ENCODE measurements at places on chromosomes 2 and 18.

GRCh38 chr2:60495041-60495625 lies 58.3 kb downstream of the BCL11A start:
- DNase-seq = no peak

DNA sequence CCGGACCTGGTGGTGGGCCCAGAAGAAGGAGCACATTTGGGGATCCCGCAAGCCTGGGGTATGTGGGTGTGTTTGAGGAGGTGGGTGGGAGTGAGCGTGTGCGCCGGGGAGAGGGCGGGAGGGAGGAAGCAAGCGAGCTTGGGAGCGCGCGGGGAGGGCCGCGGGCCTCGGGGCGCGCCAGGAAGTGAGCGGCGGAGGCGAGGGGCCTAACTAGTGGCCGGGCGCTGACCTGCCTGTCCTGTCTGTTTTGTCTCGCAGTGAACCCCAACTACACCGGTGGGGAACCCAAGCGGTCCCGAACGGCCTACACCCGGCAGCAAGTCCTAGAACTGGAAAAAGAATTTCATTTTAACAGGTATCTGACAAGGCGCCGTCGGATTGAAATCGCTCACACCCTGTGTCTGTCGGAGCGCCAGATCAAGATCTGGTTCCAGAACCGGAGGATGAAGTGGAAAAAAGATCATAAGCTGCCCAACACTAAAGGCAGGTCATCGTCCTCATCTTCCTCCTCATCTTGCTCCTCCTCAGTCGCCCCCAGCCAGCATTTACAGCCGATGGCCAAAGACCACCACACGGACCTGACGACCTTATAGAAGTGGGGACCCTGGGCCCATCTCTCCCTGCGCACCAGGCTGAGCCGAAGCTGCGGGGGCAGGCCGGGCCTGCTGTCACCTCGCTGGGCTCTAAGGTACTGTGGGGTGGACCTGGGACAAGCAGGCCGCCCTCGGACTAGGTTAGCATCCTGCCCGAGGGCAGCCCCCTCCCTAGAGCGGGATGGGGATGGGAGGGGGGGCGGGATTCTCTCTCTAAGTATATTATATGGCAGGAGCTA lies 1.2 kb downstream of the HOXD4 start:
- no peak for DNase-seq

DNA sequence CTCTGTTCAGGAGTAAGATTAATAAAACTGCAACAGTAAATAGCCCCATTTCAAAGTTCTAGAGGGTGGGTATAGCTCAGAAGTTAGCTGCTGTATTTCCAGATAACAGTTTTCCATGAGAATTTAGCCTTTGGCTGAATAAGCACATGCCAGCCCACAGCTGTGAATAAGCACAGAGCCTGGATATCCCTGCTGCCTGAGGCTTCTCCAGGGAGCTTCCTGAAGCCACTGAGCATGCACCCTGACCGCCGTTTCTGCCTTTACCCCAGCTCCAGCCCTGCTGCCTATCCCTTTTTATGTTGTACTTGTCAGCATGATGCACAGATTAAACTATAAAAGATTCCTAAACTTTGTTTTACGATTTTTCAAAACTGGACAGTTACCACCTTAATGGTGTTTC lies 85.3 kb downstream of the FEZ2 start:
- no peak for DNase-seq

DNA sequence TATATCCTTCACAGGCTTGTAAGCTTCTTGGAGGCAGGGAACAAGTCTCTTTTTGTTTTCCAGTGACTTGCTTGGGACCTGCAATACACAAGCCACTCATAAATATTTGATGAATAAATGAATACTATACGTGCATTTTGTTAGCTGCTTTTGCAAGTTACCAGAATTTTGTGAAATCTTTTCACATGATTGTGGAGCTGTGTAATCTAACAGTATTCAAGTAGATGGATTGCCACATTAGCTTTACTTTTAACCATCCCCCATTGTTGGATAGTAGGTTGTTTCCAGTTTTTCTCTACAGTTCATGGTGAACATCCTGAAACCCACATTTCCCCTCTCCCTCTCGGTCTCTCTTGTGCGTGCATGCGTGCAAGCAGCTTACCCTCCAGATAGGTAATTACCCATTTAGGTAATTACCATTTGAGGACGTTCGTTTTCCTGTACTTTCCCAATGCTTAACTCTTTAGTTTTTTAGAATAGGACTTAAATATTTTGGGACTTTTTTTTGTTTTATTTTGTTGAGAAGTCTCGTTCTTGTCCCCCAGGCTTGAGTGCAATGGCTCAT lies 12.5 kb downstream of the ZNF407 start:
- no peak for DNase-seq

GRCh38 chr18:79394534-79395307 lies 1.0 kb upstream of the NFATC1 start:
- DNase-seq = no peak

GRCh38 chr2:84319581-84319980 lies 139.5 kb downstream of the SUCLG1 start:
- no peak for DNase-seq

DNA sequence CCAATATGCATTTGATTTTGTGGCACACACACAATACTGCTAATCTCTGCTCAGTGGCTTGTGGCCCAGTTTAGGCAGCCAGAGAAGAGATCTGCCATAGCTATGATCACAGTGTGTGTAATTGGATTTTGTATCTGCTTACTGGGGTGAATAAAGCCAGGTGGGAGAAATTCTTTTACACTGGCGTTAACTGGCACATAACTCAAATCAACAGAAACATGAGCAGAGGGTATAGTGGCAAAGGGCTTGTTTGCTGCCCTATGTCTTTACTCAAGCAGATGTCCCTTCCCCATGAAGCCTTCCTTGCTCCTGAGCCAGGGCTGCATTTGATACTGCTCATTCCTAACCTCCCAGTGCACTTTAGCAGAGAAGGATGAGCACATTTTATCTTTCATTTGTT lies 28.5 kb downstream of the STON1 start:
- no peak for DNase-seq

GRCh38 chr2:39275016-39275415 lies 31.2 kb upstream of the CDKL4 start:
- DNase-seq = no peak

DNA sequence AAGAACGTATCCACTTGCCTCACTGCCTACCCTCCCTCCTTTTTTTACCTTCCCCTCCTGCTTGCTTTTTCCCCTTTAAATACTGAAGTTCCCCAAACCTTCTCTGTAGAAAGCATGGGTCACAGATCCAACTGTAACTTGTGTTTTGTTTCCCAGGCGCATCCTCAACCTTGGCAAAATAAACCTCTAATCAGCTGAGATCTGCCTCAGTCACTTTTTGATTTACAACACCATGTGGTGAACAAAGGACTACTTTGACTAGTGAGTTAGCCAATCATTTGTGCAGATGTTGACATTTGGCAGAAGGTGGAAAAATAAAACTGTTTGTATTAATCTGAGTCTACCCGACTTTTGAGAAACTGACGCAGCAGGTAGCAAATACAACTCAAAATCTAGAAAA lies 23.3 kb upstream of the MCM6 start:
- DNase-seq = no peak
